Posterior cingulate gyrus (tissue), 11 donors: ENCODE measurements at places on chromosomes 3 and 15.

- no peak for DNase-seq
These were observed 52.2 kb downstream of the WNT7A start for GRCh38 chr3:13827699-13828098.

- no peak for DNase-seq
These were observed 31.3 kb upstream of the SACM1L start for GRCh38 chr3:45657853-45658252.

DNA sequence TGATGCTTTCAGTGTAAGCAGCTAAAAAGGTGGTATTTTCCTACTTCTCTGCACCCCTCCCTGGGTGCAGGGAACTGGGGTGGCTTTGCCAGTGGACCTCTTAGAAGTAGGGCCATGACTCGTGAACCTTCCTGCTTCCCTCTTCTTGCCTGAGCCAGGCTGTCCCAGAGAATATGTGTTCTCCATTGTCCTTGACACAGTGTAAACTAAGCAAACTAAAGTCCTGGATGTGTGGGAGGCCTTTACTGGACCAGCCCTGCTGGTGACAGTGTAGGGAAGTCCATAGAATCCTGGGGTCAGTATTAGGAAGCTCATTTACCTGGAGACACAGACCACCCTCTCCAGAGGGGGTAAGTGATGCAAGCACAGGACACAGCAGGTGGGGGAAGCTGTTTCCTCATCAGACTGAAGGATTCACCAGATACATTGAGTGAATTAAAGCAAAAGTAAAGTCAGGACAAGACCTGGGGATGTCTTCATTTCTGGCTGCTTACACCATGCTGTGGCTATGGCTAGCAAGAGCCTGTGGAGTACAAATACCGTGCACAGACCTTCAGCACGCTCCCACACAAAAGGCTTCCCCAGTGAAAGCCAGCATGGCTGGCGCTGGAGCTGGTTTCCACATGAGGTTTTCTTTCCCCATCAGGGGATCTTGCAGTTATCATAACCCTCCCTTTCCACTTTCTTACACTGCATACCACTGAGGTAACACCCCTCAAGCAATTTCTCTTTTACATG lies 64.8 kb upstream of the LPP start:
- no peak for DNase-seq

GRCh38 chr3:38738630-38739395 lies 77.2 kb downstream of the SCN10A start:
- no peak for DNase-seq

GRCh38 chr15:89017370-89018066 lies 70.7 kb upstream of the ABHD2 start:
- DNase-seq, result peak; percentile 93
